Brain (organoid and tissue), 16 donors: ENCODE measurements at places on chromosomes 2 and 18.
A peak's percentile ranks its signal among the peaks of the same experiment; 100 is the strongest.

DNA sequence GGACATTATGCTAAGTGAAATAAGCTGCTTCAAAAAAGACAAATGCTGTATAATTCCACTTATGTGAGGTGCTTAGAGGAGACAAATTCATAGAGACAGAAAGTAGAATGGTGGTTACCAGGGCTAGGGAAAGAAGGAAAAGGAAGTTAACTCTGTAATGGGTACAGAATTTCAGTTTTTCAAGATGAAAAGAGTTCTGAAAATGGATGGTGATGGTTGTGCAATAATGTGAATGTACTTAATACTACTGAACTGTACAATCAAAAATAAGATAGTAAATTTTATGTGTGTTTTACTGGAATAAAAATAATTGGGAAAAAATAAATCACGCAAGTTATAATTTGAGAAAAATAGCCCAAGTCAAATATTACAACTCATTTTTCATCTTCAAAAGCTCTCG is 27.5 kb downstream of the ARHGAP25 start:
- no peak for DNase-seq

- DNase-seq = no peak
Measured at GRCh38 chr2:8984855-8985254, 18.6 kb downstream of the MBOAT2 start.

DNA sequence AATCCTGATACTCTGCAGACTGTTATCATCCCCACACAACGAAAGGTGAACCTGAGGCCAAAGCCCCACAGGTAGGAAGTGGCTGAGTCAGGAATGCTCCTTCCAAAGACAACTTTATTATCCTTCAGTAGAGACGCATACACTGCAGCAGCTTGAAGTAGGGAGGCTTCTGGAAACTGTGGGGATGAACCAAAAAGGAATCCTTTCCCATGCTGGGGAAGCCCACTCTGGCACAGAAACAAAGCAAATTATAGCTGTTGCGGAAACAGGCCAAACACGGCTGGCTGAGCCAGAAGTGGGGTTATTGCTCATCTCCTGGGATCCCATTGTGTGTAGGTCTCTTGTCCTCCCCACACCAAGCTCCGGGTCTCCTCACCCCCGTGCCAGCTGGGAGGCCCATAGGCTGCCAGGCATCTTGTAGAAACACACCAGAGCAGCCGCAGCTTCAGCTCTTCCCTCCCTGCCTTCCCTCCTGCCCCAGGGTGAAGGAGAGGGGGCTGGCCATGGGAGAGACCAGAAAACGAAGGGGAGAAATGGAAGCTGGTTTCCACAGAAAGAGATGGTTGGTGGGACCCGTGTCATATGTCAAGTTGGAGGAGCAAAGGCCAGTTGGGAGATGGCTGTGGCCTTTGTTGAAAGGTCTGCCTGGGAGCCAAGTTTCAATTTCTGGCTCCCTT is 176.9 kb upstream of the NABP1 start:
- peak; percentile 12 for DNase-seq

GRCh38 chr2:11073776-11074175 is 81.5 kb upstream of the SLC66A3 start:
- DNase-seq = no peak
